ENCODE measurements at places on chromosomes 6 and 20. TPM values are rescaled to one million over a fixed set of nuclear protein-coding genes. Genes with fewer than 3 reads are reported as not detected.

DNA sequence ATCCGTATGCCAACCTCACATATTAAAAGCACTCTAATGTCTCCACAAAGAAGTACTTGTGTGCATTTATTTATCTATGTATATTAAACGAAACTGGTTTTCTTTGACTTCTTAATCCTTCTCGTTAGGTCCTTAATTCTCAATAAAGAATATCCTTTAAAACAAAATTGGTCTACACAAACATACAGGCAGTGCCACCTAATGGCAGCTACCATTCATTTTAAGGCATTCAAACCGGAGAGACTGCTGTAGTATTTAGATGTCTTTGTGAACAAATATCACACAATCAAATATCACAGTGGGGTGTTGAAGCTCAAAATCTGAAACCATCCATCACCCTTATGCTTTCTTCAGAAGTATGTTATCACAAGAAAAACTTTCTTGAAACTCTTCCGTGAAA lies 96.6 kb upstream of the IRAK1BP1 start:
- no peak overlapping the region for H3K27ac ChIP-seq
- no peak overlapping the region for H3K4me3 ChIP-seq
- no peaks in the 10 kb centered on the region for H3K4me1 ChIP-seq
- DNase-seq = no peak
- H3K36me3 ChIP-seq = no peaks in the 10 kb centered on the region

GRCh38 chr6:13916230-13916944 lies 8.4 kb upstream of the RNF182 start:
- H3K4me3 ChIP-seq = no peak overlapping the region
- H3K27ac ChIP-seq = no peak overlapping the region
- H3K4me1 ChIP-seq = no peaks in the 10 kb centered on the region
- H3K27me3 ChIP-seq = no peaks in the 10 kb centered on the region
- no peaks in the 10 kb centered on the region for H3K36me3 ChIP-seq

DNA sequence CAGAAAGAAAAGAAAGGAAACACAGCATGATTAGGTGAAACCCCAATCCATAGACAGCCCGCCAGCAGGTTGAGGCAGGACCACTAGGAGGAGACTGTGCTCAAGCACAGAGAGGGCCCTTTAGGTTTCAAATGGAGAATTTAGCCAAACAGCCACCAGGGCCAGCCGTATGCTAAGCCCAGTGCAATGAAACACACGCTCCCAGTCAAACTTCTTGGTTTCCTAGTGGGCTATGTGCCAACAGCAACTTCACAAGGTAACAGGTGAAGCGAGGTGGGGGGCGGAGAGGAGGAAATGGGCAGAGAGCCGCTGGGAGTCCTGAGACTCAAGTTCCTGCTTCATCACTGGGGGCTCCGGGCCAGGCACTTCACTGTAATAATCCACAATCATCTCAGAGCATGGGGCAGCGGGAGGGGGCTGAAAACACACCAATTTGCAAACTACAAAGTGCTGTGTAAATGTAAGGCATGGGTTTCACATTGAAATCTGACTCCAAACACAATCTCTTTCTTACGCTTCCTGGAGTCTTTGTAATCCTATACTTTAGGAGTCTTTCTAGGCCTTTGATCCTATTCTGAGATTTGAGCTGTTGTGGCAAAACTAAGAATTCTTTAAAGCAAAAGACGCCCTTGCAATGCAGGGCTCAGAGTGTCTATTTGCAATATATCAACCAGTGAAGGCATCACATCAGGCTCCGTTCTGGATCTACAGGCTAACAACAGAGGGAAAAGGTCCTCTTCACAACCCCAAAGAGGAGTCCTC lies 117.3 kb downstream of the OPRM1 start:
- H3K36me3 ChIP-seq = no peaks in the 10 kb centered on the region
- DNase-seq = no peak
- H3K4me1 ChIP-seq = peaks cover 5% of the 10 kb centered on the region
- H3K27ac ChIP-seq = no peak overlapping the region
- H3K4me3 ChIP-seq = no peak overlapping the region

- H3K27me3 ChIP-seq = no peaks in the 10 kb centered on the region
- peaks cover 29% of the 10 kb centered on the region for H3K4me1 ChIP-seq
- no peak overlapping the region for H3K4me3 ChIP-seq
- no peaks in the 10 kb centered on the region for H3K36me3 ChIP-seq
- DNase-seq = peak; percentile 89
Measured at GRCh38 chr6:31122791-31123706, 2.8 kb upstream of the CDSN start.

DNA sequence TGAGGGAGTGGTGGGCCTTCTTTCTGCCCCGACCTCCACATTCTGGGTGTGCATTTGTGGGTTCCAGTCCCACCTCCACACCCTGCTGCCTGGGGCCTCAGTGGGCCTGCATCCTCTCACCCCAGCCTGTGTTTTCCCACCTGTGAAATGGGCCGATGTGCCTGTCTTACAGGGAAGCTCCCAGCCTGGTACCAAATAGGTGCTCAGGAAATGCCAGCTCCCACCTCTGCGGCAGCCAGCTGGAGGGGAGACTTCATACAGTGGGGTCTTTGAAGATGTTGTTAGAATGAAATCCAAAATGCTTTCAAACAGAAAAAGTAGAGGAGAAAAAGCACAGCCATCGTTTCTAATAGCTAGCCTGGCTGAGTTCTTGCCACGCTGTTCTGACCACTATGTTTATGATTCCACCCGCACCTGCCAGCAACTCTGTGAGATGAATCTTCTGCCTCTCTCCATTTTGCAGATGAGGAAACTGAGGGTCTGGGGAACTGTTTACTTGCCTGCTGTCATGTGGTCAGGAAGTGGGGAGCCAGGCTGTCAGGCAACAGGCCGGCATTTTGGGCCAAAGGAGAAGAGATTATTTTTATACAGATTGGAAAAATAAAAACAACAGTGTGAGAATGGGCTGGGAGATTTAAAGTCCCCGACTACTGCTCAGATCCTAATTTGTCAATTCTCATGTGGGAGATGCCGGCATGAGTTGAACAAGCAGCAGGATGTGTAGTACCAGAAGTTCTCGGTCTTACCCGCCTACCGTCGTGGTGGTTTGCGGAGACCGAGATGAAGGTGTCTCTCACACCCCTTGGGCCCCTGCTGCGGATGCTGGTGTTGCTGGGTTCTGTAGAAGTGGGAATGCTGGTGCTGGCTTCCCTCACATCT lies 4.6 kb downstream of the TMEM181 start:
- H3K4me3 ChIP-seq = no peak overlapping the region
- DNase-seq = no peak
- H3K36me3 ChIP-seq = no peaks in the 10 kb centered on the region
- H3K27ac ChIP-seq = no peak overlapping the region

The BNIP5 gene
- total RNA-seq = not detected

DNA sequence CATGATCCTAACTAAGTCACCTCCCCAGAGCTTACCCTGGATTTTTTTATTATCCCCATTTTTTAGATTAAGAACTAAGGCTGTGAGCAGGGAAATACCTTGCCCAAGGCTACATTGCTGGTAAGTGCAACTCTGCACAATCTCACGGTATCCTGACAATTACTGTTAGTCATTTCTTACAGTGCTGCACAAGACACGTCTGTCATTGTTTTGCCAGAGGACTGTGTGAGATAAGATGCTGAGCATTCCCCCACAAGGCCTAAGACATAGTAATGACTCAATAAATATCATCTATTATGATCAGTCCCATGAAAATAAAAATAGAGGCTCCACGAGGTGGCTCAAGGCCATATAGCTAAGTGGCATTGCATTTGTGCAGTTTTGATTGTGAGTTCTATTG lies 21.0 kb downstream of the PFDN4 start:
- H3K36me3 ChIP-seq = no peaks in the 10 kb centered on the region
- H3K27ac ChIP-seq = no peak overlapping the region
- H3K4me3 ChIP-seq = no peak overlapping the region
- no peak for DNase-seq
- H3K27me3 ChIP-seq = no peaks in the 10 kb centered on the region

- H3K27me3 ChIP-seq = no peaks in the 10 kb centered on the region
- DNase-seq = no peak
- H3K4me1 ChIP-seq = no peaks in the 10 kb centered on the region
Measured at GRCh38 chr20:5596401-5597193, 153.6 kb upstream of the SHLD1 start.

DNA sequence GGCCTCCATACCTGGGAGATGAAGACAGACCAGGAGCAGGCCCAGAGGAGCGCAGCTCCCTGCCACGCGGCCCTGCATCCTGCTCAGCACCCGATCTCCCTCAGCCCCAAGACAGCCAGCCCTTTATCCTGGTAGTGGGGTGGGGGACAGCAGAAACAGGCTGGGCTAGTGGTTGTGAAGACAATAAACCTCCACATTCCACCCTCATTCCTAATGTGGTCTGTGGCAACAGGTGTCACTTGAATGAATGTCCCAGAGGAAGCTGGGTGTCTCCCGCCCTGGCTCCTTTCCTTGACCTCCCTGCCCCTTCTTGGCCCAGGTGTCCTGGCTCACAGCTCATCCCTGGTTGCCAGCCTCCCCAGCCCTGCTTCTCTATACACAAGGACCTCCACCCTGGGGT lies at the start of gene C6orf15:
Gene C6orf15 (minus strand): TSS at position 98 of the 400 bp plus-strand sequence. CDS start 20 bp downstream, at position 78.
- no peak for DNase-seq
- H3K36me3 ChIP-seq = no peaks in the 10 kb centered on the region
- H3K4me1 ChIP-seq = peaks cover 25% of the 10 kb centered on the region
- H3K27me3 ChIP-seq = no peaks in the 10 kb centered on the region
- H3K27ac ChIP-seq = no peak within 1 kb of the TSS

The TCP11 gene
- total RNA-seq = not detected

- H3K4me3 ChIP-seq = no peak overlapping the region
- no peaks in the 10 kb centered on the region for H3K4me1 ChIP-seq
- H3K27me3 ChIP-seq = no peaks in the 10 kb centered on the region
- H3K36me3 ChIP-seq = no peaks in the 10 kb centered on the region
- DNase-seq = no peak
Measured at GRCh38 chr20:24066076-24066700, 77.6 kb upstream of the GGTLC1 start.

The EDN3 gene
- total RNA-seq = 0.55 TPM

DNA sequence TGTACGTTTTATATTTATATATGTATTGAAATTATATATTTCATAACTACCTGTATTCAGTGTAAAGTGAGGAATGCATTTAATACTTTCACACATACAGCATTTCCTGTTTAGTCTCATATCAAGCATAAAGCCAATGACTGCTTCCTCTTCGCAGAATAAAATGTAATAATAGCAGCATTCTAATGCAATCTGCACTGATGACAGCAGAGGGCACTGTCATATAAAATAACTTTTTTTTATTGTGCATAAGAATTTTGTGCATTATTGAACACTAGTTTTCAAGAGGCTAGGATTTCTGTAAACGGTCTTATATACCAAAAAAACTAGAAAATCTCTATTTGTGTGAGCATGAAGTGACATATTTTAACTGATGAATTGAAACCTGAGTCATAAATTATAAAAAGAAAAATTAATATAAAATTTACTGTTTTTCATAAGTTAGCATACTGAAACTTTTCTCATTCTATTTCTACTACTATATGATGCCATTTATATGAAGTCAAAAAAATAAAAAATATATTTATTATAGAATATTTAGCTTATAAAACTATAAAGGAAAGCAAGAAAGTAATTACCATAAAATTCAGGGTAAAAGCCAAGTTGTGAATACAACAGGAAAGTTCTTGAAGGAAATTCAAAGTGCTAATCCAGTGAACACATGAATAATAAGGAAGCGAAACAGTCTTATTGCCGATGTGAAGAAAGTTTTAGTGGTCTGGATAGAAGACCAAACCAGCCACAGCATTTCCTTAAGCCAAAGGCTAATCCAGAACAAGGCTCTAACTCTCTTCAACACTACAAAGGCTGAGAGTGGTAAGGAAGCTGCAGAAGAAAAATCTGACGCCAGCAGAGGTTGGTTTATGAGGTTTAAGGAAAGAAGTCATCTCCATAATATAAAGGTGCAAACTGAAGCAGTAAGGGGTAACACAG lies 36.3 kb downstream of the RNF146 start:
- peaks cover 50% of the 10 kb centered on the region for H3K4me1 ChIP-seq
- no peak overlapping the region for H3K27ac ChIP-seq
- H3K4me3 ChIP-seq = no peak overlapping the region
- DNase-seq = no peak
- H3K36me3 ChIP-seq = no peaks in the 10 kb centered on the region
- no peaks in the 10 kb centered on the region for H3K27me3 ChIP-seq

DNA sequence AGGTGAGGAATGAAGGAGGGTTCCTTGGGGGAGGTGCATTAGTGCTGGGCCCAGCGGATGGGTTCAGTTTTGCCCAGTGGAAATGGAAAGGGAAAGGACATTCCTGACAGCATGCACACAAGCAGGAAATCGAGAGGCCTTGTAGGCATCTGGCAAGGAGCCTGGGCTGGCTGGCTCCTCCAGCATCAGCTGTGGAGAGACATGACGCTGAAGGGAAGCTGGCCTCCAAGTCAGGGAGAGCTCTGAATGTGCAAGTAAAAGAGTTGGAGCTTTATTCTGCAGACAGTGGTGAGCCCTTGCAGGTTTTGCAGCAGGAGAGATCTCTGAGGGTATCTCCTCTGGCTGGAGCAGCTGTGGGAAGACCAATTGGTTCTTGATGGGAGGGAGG lies 154.3 kb downstream of the MRPL14 start:
- peaks cover 34% of the 10 kb centered on the region for H3K4me1 ChIP-seq
- H3K27ac ChIP-seq = peak overlapping the region; percentile 86
- DNase-seq = peak; percentile 91

DNA sequence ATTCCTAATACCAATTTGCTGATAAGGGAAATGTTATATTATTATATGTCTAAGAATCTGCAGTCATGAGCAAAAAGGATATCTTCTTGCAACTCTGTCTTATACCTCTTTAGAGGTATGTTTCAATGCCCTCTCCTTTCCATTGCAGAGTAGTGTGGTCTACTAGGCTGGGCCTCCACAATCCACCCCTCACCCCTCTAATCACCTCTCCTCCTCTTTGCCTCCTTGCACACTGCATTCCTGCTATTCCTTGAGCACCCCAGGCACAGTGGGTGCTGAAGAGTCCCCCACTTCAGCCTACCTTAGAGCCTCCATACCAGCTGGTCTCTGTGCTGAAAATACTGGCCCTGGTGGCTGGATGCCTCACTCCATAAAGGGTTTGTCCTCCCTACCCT lies 26.9 kb downstream of the ARMC2 start:
- no peaks in the 10 kb centered on the region for H3K4me1 ChIP-seq
- H3K27ac ChIP-seq = peak overlapping the region; percentile 24
- H3K36me3 ChIP-seq = no peaks in the 10 kb centered on the region
- no peaks in the 10 kb centered on the region for H3K27me3 ChIP-seq
- no peak for DNase-seq
- H3K4me3 ChIP-seq = no peak overlapping the region

The STX7 gene
- 72.5 TPM for total RNA-seq

DNA sequence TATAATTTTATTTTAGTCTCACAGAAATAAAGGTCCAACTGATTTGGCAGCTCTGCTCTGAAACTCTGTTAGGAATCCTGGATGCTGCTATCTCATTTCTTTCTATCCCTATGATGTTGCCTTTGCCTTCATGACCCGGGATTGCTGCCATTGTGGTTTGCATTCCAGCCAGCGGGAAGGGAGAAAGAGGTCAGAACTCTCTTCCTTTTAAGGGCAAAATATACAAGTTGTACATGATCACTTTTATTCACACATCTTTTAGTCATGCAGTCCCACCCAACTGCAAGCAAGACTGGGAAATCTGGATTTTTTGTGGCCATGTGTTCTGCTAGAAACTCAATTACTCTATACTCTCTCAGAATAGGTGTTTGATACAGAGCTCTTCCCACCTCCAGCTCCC lies 263.1 kb upstream of the ZFP64 start:
- no peaks in the 10 kb centered on the region for H3K27me3 ChIP-seq
- H3K27ac ChIP-seq = no peak overlapping the region

- DNase-seq = no peak
- H3K36me3 ChIP-seq = no peaks in the 10 kb centered on the region
- H3K4me3 ChIP-seq = no peak overlapping the region
- no peaks in the 10 kb centered on the region for H3K4me1 ChIP-seq
Measured at GRCh38 chr6:166778776-166779175, 151.7 kb upstream of the RPS6KA2 start.

The TTLL9 gene
- not detected for total RNA-seq

Data from sigmoid colon (tissue), 7 donors.